ENCODE measurements at places on chromosomes 3 and 15. TPM values are rescaled to one million over a fixed set of nuclear protein-coding genes. Genes with fewer than 3 reads are reported as not detected.

The HIGD2B gene
- not detected for total RNA-seq

The RPUSD2 gene
- total RNA-seq, result 11.9 TPM

The SOX14 gene
- total RNA-seq, result not detected

The RHOV gene
- total RNA-seq, result under 0.01 TPM

The SERPINI1 gene
- total RNA-seq, result 7.1 TPM

The ERICH6 gene
- not detected for total RNA-seq

The CYP1A1 gene
- not detected for total RNA-seq

The SNTN gene
- total RNA-seq, result not detected

The UACA gene
- 192 TPM for total RNA-seq

The ZDHHC3 gene
- 27.9 TPM for total RNA-seq

The ADCY5 gene
- total RNA-seq, result 1.3 TPM

The SPATA12 gene
- not detected for total RNA-seq

The ARPIN gene
- total RNA-seq, result 8.6 TPM

The LIPH gene
- not detected for total RNA-seq

The RBP2 gene
- not detected for total RNA-seq

The CYFIP1 gene
- total RNA-seq, result 146 TPM

The TRH gene
- not detected for total RNA-seq

The TNFAIP8L3 gene
- total RNA-seq, result 6.6 TPM

The SLC35G2 gene
- total RNA-seq, result 9.0 TPM

The P2RY1 gene
- 0.59 TPM for total RNA-seq
